ENCODE measurements at places on chromosomes 13 and 19.

DNA sequence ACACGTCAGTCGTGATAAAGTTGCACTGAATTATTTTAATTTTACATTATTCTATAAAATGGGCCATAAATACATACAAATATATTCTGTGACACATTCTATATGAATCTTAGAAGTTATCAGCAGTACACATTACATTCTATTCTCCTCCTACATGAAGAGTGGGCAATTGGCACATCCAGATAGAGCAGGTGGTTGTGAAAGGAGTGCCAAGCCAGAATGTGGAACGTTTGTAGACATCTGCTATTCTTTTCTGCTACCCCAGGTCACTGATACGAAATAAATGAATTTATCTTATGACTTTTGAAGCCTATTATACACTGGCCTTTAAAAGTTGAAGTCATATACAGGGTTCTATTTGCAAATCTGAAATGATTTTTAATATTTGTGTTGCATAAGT lies 373.2 kb downstream of the PCDH17 start:
- no peak for DNase-seq

- DNase-seq: no peak
Observed at GRCh38 chr19:18919900-18920214, 342 bp downstream of the DDX49 start.

- DNase-seq: no peak
Observed at GRCh38 chr13:86838411-86839120, 832.6 kb upstream of the SLITRK5 start.

DNA sequence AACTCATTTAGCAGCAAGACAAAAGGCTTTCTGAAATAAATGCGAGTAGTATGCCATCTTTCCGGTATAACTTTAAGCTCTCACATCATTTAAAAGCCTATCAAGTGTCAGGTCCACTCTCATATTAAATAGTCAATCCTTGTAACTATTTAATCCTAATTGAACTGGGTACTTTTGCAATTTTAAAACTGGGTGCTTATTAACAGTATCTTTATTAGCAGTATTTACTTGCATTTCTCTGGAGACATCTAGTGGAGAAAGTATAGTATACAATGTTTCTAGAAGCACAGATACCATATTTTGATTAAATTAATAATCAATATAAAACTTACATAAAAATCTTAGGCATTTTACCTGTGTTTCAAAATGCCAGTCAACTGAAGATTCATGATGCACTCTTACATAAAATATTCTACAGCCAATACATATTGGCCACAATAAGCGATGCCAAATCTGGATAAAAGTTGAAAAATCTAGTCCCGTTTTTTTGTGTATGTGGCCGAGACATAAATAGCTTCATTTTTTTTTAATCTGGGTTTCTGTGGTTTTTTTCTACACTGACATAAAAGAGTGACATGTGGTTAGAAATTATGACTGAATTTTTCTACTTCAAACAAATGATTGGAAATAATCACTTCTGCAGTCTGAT lies 4.3 kb upstream of the POSTN start:
- no peak for DNase-seq

DNA sequence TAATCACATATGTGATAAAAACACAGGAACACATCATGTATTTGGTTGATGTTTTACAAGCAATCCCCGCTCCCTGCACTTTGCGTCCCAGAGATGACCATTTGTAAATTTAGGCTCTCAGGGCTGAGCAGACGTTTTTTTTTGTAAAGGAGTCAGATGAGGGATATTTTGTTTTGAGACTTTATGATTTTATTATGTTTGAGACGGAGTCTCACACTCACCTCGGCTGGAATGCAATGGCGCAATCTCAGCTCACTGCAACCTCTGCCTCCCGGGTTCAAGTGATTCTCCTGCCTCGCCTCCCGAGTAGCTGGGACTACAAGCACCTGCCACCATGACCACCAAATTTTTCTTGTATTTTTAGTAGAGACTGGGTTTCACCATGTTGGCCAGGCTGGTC lies 1.4 kb downstream of the TLE6 start:
- no peak for DNase-seq

DNA sequence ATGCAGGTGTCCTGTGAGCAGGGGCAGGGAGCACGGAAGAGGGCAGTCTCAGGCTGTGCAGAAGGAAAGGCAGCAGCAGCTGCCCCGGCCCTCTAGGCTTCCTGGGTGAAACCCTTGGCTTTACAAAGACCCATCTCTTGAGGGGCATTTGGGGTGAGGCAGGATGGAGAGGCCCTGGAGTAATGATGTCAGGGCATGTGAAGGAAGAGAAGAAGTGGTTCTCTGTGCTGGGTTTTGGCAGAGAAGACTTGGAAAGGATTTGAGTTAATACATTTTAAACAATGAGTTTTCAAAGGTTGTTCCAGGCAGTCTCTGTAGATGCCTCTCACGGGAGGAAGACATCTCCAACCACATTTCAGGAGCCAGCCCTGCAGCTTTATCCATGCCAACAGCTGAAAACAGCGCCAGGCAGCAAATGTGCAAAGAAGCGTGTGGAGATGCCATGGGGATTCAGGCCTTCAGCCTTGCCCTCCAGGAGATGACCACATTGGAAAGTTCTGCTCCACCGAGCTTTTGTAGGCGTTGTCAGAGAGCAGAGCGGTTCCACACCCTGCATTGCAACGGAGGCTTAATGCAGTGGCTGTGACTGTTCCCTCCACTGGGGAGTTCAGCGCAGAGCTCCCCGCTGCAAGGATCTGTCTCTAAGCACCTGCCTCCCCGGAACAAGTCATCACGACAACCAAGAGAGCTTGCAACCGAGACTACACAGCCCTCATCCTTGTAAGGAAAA lies 322.8 kb downstream of the UQCRFS1 start:
- DNase-seq: no peak

DNA sequence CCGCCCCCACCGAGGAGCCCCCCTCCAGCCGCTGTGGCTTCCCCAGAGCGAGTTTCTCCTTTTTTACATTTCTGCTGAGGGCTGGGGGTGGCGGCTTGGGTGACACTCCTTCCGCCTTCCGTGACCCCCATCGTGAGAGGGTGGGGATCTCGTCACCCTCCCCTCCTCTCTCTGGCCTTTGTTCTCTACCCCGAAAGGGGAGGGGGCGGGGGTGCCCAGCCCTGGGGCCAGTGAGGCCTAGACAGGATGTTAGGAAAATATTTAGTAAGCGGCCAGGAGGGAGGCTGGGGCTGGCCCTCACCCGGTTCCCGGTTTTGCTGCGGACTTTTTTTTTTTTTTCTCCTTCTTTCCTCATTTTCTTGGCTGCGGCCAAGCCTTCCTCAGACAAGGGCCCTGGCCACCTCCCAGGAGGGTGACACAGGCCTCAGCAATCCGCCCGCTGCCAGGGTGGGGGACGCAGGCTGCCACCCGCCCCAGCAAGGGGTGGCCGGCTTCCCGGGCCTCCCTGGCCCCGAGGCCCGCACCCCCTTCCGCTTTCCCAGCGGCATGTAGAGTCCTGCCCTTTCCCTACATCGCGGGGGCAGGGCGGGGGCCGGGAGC lies 3.9 kb downstream of the MIDN start:
- DNase-seq: peak; percentile 84

- peak; percentile 75 for DNase-seq
Observed at GRCh38 chr19:12676384-12676792, 5.3 kb downstream of the DHPS start.

DNA sequence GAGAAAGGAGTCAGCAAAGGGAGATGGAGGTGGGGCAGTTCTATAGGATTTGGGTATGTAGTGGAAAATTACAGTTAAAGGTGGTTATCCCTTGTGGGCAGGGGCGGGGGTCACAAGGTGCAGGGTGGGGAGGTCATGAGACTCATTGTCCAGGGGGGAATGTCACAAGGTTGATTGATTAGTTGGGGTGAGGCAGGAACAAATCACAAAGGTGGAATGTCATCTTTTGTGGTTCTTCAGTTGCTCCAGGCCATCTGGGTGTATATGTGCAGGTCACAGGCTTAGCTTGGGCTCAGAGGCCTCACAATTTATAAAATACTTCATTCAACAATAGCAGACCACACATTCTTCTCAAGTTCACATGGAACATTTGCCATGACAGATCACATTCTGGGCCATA lies 109.6 kb downstream of the ATP11A start:
- DNase-seq: no peak

DNA sequence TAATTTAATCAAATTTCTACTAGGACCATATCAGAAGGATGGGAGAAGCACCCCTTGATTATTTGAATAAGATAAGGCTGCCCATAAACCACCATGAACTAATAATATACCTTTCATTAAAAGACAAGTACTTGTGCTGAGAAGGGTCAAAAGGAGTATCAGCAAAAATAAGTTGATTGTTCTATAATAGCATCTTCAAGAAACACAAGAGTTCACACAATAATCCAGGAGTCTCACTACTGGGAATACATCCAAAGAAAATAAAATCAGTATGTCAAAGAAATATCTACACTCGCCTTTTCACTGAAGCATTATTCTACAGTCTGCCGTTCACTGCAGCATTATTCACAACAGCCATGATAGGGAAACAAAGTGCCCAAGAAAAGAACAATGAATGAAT lies 1310.1 kb upstream of the PCDH9 start:
- DNase-seq: no peak

Data from CD4-positive, alpha-beta memory T cell (primary cell).